Cortex of kidney (tissue), 1 donor: ENCODE measurements at places on chromosomes 6 and 20.
A peak's percentile ranks its signal among the peaks of the same experiment; 100 is the strongest.

DNA sequence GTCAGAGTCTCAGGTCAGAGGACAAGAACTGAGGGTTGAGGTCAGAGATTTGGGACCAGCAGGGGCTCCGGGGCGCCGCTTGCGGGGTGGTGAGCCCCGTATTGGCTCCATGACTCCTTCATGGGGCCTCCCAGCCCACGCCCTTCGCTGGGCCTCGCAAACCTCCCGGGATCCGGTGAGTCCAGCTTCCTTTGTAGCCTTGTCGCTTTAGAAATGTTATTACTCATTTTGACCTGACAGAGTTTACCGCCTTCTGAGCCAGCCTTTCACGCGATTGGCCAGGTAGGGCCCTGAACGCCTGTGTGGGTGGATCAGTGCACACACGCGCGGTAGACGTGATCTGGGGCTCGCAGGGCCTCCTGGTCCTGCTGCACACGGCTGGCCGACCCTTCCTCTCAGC lies 181.1 kb downstream of the ERMARD start:
- DNase-seq, result no peak

DNA sequence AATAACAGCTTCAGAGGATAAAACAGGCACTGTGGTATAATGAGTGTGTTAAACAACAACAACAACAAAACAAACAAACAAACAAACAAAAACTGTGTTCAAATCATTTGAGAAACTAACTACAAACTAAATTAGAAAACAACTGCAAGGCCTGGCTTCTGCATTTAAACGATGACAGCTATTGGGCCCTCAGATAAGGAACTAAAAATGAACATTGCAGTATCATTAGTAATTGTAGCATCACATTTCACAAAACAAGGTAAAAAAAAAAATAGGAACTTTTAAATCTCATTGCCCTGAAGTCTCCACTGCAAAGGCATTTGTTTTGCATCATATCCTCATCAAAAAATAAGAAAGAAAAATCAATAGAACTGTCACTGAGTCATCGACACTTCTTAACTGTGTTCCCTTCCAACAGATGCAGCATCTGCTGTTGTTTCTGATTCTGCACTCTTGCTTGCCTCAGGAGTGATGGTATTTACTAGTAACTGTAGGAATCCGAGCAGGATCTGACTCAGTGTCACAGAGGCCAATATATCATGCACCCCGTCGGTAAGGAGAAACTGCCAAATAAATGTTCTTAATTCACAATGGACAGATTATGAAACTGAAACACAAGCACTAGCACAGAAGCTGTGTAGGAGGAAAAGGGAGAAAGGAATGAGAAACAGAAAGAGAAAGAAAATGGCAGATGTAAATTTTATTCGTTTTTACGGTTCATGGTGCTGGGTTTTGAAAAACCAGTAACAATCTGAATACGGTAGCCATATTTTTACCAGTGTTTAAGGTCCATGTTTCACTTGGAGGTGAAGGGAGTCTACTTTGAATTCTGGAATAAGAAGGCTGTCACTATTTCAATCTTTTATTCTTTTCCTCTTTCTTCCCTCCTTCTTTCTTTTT lies 365.7 kb upstream of the EPHA7 start:
- DNase-seq, result no peak

DNA sequence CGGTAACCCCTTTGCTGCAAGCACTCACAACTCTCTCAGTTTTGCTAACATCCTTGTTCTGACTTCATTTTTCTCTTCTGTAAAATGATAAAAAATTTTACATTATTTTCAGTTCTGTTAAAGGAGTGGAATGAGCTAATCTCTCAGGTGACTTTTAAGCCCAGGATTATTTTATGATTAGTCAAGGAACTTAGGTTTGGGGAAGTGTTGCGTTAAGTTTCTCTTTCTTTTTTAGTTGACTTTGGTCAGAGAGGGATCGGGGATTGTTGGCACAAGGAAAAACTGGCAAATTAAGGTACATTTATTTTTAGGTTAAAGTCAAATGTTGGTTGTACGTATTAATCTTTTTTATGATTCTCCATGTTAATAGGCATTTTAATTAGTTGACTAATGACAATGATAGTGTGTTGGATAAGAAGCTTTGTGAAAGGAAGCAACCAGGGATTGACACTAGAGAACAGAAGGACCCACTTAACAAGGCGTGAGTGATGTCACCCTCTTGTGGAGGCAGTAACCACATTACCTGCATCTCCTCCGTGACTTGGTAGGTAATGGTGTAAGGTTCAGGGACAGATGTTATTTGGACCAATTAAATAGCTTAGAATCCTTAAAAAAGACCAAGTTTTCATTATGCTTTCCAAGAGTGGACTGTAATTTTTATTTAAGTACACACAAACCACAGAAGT lies 31.6 kb downstream of the CD83 start:
- DNase-seq, result no peak

- no peak for DNase-seq
Observed at GRCh38 chr6:118890997-118891790, 2.8 kb upstream of the ASF1A start.

DNA sequence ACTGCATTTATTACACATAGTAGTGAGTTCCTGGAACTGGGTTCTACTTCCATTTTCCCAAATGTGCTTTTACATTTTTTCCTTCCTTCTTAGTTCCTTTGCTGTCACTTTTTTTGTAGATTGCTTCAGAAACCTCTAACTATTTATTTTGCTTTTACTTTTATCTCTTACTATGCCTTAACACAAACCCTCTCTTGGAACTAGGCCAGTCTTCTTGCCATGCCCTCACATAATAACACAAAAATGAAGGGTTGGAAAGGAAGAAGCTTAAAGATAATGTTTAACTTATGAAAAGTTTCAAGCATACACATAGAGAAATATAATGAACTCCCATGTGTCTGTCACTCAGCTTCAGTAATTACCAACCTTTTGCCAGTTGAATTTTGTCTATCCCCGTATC lies 27.1 kb downstream of the TOP1 start:
- DNase-seq, result no peak

GRCh38 chr6:144753023-144753705 lies 468.0 kb downstream of the UTRN start:
- DNase-seq, result no peak

DNA sequence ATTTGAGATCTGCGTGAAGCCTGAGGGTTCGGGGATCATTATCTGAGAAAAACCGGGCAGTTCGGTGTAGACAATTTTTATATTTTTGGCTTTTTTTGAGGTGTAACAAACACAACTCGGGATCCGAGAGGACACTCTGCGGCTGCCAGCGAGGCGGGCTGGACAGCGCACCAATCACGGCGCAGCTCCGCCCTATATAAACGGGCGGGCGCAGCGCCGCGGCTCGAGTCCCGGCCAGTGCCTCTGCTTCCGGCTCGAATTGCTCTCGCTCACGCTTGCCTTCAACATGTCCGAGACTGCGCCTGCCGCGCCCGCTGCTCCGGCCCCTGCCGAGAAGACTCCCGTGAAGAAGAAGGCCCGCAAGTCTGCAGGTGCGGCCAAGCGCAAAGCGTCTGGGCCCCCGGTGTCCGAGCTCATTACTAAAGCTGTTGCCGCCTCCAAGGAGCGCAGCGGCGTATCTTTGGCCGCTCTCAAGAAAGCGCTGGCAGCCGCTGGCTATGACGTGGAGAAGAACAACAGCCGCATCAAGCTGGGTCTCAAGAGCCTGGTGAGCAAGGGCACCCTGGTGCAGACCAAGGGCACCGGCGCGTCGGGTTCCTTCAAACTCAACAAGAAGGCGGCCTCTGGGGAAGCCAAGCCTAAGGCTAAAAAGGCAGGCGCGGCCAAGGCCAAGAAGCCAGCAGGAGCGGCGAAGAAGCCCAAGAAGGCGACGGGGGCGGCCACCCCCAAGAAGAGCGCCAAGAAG lies 69.0 kb downstream of the HFE start:
- peak; percentile 53 for DNase-seq

- no peak for DNase-seq
Observed at GRCh38 chr20:59571551-59572314, 32.6 kb upstream of the PHACTR3 start.

DNA sequence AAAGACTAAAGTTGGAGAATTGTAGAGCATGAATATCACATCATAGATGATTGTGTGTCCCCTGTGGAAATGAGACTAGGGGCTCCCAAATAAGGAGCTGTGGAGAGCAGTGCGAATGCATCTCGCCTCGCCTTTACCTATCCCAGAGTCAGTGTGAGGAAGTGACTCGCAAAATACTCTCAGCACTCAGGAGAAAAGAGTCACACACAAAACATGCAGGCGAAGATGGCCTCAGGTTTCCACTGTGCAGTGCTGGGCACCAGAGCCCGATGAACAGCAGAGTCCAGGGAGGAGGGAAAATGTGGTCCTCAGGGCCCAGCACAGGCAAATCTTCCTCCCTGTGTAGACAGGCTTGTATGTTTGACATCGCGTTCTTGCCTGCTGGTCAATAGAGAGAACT lies 126.5 kb upstream of the AFDN start:
- DNase-seq, result no peak

DNA sequence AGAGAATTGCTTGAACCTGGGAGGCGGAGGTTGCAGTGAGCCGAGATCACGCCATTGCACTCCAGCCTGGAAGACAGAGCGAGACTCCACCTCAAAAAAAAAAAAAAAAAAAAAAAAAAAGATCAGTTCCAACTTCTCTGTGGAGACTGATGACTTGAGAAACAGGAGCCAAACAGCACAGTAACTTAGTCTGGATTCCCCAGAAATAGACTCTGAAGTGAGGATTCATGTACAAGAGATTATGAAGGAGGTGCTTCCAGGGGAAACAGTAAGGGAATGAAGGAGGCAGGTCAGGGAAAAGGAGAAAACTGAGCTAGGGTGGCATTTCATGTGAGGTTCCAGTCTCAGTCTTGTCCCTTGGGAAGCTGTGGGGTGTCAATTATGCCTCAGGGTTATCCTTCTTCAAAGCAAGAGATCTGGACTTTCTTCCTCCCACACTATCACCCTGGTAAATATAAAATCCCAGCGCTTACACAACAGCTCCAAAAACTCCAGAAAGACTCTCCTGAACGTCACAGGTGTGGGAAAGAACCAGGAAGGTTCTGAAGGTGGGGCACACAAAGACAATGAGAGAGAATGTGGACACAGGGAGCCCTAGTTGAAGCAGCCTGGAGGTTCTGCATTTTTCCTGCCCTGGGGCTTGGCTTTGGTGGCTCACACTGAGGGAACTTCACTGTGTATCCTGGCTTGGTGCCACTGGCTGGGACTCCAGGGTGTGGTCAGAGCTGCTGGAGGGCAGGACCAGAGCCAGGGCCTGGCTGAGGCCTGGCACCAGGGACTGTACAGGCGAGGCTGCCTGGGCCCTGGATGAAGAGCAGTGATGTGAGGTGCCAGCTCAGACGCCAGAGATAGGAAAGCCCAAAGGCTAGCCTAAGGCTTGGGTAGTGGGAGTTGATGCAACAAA lies 46.8 kb downstream of the PCNA start:
- no peak for DNase-seq

DNA sequence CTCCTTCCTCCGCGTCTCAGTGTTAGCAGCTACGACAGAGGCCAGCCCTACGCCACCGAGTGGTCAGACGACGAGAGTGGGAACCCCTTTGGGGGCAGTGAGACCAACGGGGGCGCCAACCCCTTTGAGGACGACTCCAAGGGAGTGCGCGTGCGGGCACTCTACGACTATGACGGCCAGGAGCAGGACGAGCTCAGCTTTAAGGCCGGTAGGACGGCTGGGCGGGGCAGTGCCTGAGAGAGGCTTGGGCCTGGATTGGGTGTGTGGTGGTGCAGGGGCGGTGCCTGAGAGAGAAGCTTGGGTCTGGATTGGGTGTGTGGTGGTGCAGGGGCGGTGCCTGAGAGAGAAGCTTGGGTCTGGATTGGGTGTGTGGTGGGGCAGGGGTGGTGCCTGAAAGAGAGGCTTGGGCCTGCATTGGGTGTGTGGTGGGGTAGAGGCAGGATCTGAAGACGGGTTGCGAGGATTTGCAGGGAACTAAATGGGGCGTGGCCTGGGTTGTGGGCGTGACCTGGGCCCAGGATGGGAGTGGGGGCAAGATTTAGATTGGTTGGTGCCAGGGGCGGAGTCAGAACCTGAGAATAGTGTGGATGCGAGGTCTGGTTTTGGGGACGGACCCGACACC lies 24.4 kb downstream of the SPDEF start:
- no peak for DNase-seq

DNA sequence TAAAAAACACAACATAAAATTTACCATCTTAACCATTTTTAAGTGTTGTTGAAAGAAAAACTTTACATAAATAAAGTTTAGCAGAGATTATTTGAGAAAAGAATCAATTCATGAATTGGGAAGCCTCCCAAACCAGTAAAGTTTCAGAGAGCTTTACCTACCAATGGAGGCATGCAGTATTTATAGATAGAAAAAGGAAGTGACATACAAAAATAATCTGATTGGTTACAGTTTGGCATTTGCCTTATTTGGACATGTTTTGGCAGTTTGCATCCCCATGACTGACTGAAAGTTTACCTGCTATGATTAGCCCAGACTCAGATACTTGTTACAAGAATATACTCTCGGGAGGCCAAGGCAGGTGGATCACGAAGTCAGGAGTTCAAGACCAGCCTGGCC lies 3.7 kb upstream of the CMTR1 start:
- DNase-seq, result no peak

GRCh38 chr6:36419310-36419709 lies 23.3 kb downstream of the PXT1 start:
- no peak for DNase-seq

DNA sequence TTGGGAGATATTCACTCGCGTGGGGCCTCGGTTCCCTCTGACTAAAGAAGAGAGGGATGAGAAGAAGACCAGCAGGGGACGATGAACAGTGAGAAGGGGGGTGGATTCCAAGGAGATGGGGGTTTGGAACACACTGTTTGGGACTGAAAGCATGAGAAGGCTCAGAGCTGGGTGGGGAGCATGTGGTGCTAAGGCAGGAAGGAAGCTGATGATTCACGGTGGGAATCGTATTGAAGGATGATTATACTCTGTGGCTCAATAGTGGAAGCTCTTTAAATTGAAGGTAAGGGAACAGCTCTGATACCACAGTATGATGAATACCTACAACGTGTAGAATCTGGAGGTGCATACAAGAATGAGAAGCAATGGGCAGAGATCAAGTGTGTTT lies 117.5 kb upstream of the KCNK16 start:
- DNase-seq, result no peak

GRCh38 chr6:111792914-111793700 lies 80.1 kb downstream of the FYN start:
- DNase-seq, result no peak

DNA sequence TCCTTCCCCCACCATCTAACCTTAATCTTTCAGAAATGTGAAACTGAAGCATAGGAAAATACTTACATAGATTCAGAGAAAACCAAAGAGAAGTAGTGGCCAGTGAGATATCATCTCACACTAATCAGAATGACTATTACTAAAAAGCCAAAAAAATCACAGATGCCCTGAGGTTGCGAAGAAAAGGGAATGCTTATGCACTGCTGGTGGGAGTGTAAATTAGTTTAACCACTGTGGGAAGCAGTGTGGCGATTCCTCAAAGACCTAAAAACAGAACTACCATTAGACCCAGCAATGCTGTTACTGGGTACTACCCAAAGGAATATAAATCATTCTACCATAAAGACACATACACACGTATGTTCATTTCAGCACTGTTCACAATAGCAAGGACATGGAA lies 9.2 kb upstream of the PREX1 start:
- no peak for DNase-seq
